ENCODE measurements at places on chromosomes 1 and 21.
A peak's percentile ranks its signal among the peaks of the same experiment; 100 is the strongest.

- DNase-seq: no peak
Measured at GRCh38 chr1:152502496-152503180, 8.0 kb upstream of the LCE5A start.

- DNase-seq: no peak
Measured at GRCh38 chr1:46520063-46520911, 30.7 kb downstream of the DMBX1 start.

DNA sequence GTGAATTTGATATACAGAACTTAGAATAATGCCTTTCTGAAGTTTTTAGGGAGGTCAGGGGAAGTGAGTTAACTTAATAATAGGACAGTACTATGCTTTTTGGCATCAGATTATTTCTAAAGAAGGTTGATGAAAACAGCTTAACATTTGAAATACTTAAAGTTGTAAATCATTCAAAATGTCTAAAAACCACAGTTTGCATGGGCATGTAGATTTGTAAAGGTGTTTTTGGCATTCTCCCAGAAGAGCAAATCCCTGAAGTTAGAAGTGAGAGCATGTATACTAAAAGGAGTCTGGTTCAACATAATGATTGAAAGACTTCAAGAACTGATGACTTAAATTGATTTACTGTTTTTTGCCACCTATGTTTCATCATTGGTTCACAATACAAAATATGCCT lies 6.7 kb downstream of the DR1 start:
- DNase-seq: no peak

GRCh38 chr1:111172463-111172862 lies 28.0 kb downstream of the DENND2D start:
- DNase-seq: no peak

DNA sequence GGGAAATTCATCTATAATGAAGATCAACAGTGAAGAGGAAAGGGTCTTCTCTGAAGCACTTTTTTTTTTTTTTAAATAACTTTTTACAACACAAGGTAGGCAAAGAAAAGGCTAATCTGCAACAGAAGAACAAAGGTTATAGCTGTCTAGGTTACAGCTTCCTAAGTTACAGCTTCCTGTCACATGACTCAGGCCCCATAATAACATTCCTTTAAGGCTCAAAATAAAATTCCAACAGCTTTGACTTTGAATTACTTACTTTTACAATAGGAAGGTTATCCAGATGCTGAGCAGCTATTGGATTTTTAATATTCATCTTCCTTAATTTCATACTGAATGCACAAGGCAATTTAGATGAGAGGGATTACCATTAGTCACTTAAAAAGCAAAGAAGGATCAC lies 40.4 kb upstream of the TMEM61 start:
- DNase-seq: no peak

DNA sequence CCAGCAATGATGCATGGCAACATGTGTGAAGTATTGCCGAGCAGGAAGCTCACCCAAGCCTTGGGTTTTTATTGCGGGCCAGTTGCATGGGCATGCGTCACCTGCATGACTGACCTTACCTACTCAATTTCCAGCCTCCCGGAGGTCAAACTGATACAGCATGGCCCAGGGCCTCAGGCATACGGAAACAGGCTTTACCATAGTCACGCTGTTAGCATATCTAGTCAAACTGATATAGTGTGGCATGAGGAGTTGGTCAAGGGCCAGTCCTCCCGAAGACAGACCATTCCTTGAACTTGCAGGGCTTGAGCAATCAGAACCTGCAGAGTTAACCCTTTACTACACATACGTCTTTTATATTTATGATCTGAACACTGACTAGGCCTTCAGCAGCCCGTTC lies 6.4 kb upstream of the DUSP12 start:
- DNase-seq: no peak

DNA sequence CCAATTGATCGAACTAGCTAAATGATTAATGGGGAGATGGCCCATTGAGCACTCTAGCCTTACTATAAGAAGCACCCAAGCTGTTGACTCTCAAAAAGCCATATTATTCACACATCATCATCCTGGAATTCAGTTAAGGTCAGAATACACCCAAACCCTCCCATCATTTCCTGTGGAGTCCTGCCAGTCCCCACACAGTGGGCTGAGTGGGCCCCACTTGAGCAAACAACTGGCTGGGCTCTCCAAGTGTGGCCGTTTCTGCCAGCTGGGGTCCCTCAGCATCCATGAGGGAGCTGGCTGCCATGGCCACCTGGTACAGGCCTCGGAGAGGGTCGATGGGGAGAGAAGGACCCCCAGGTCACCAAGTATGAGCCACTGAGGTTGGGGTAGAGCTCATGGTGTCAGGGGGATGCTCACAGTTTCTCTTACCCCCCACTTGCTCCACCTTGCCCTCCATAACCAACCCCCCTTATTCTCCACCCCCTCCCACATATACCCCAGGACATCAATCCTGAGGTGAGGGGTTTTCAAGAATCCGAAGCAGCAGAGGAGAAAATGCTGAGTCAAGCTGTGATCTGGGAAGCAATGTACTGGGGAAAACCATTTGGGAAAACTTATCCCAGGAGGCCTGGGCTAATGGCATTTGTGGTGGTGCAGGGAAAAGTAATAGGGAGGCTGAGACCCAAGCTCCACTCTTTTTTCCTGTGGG lies 60.3 kb downstream of the UBE2T start:
- DNase-seq: no peak

GRCh38 chr1:119097380-119097779 lies 43.1 kb downstream of the WARS2 start:
- DNase-seq: no peak

GRCh38 chr1:59685101-59685500 lies 129.6 kb upstream of the HOOK1 start:
- DNase-seq: no peak

GRCh38 chr1:36417931-36418330 lies 20.2 kb upstream of the LSM10 start:
- DNase-seq: no peak

- DNase-seq: no peak
Measured at GRCh38 chr1:8631163-8631562, 186.3 kb downstream of the RERE start.

- DNase-seq: no peak
Measured at GRCh38 chr1:86641318-86641717, 63.1 kb upstream of the SH3GLB1 start.

GRCh38 chr1:67897270-67897949 lies 64.1 kb upstream of the GNG12 start:
- no peak for DNase-seq

DNA sequence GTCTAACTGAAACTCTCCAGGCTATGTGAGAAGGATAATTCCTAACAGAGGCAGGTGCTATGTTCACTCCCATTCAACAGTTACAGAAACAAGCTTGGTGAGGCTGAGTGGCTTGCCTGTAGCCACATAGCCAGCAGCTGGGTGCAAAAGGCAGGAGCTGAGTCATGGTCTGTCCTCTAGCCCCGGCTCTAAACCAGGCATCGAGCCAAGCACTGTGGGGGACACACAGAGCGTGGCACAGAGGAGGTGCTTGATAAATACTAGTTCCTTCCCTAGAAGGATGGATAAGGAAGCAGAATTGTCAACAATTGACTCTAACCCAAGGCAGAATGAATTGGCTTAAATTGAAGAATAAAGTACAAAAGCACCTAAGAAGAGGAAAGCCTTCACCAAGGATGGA lies 10.4 kb upstream of the KCNA2 start:
- DNase-seq: no peak

GRCh38 chr1:58979677-58980076 lies 195.8 kb upstream of the JUN start:
- no peak for DNase-seq

- DNase-seq: no peak
Measured at GRCh38 chr1:33819913-33820311, 44.0 kb upstream of the HMGB4 start.

- no peak for DNase-seq
Measured at GRCh38 chr1:92804721-92805201, 19.9 kb upstream of the EVI5 start.

DNA sequence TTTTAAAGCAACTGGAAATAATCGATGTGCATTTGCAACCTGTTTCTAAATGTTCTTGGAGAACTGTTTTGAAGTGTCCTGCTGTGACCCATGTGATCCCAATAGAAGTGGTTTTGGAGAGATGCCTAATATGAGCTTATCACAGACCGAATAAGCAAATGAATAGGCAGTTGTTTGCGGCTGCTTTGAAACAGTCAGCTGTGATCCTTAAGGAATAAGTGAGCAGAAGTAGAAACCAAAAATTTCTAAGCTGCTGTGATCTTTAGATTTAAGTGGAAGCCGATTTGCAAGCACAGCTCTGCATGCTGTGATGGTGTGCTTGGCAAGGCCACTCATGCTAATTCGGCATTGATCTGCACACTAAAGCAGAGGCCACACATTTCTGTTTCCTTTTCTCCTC lies 329.5 kb upstream of the DUSP10 start:
- DNase-seq: no peak

- DNase-seq: no peak
Measured at GRCh38 chr1:66927528-66927927, 2.7 kb downstream of the MIER1 start.

- peak; percentile 25 for DNase-seq
Measured at GRCh38 chr1:108747171-108747850, 837 bp downstream of the STXBP3 start.

GRCh38 chr1:172427191-172427590 lies 6.7 kb downstream of the C1orf105 start:
- DNase-seq: no peak

DNA sequence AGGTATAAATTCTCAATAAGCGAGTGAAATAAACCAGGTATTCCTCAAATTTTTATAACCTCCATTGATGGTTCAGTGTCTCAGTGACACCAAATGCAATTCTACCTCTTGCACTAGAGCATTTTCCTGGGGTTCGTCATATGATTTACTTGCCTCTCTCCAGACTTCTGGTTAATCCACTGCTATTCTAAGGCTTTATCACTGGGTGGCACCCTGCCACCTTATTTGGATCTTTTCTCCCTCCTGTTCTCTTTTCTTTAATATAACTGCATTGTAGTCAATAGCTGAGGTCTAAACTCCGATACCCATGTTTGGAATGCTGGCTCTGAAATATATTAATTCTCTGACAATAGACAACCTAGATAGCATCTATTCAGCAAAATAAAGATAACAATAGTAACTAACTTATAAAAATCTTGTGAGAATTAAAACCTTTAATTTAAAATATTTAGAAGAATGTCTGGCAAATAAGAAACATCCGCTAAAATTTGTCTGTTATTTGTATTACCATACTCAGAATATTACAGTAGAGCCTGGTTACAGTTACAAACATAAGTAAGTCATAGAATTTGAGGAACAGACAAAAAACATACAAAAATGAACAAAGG lies 436.4 kb downstream of the PLA2G4A start:
- DNase-seq: no peak

- DNase-seq: no peak
Measured at GRCh38 chr1:43554444-43554992, 23.8 kb downstream of the PTPRF start.

Measured in GM12864 (cell line).